Naive thymus-derived CD4-positive, alpha-beta T cell (primary cell): ENCODE measurements at places on chromosomes 2 and 18.
A peak's percentile ranks its signal among the peaks of the same experiment; 100 is the strongest.

DNA sequence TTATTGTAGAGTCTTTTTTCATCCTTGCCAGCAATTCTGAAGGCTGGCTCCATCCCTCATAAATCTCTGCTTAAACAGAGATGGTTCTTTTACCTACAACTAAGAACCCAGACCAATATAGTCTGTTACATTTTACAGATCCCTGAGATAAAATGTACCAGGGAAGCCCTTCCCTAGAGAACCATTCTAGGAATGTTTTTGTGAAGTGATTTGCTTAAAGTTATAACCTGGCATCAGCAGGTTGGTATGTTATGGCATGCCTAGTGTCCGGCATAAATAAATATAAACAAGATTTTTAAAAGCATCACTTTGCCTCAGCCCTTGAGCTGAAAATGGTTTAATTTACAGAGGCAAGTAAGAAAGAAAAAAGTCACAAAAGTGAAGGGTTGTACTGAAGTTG is 18.5 kb upstream of the NPAS2 start:
- DNase-seq: no peak

- no peak for DNase-seq
These were observed 120.5 kb downstream of the ZFP36L2 start for GRCh38 chr2:43105586-43106558.

DNA sequence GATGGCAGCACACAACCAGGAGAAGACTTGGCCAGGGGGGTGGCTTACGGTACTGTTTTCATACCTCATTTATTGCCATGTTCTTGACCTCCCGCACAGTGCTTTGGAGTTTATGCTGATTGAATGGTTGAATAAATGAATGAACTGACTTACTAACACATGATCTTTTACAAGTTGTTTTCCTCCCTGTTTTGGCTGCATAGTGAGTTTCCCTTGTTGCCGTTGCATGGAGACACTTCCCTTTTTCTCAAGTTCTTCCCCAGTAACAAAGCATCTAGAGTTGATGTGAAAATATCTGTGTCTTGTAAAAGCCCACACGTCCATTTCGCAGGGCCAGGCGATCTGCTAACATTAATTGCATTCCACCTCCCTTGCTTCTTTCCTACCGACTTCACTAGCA is 35.7 kb upstream of the RAB1A start:
- DNase-seq: no peak

- no peak for DNase-seq
These were observed 20.4 kb downstream of the MBP start for GRCh38 chr18:77111951-77112746.

DNA sequence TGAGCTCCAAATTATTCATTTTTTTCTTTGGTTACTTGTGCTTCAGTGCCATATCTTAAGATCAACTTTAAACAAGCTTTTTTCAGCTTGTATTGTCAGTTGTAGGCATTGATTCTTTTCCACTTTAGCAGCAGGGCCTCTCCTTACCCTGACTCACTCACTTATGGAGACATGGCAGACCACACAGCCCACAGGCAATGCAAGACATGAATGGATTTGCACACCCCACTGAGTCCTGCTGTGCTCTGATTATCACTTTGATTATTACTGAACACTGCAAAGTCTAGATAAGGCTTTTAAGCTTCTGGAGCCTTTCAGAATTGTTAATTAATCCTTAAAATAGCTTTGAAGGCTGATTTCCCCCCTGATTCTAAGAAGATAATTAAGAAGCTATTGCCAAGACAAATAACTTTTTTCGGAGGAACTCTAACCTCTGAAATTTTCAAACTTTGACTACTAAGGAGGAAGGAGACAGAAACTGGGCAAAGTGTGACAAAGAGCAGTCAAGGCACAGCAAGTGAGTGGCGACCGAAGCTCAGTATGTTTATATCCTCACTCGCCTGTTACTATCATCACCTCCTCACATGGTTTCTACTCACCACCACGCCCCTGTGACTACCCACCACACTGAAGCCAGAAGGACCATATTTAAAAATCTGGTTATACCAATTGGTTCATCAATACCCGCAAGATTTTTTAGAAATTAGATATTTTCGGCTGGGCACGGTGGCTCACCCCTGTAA is 43.3 kb downstream of the CACNB4 start:
- DNase-seq: no peak

- no peak for DNase-seq
These were observed 92.2 kb upstream of the ITGB6 start for GRCh38 chr2:160292225-160292624.

GRCh38 chr2:57180042-57180567 is 866.5 kb upstream of the VRK2 start:
- no peak for DNase-seq

DNA sequence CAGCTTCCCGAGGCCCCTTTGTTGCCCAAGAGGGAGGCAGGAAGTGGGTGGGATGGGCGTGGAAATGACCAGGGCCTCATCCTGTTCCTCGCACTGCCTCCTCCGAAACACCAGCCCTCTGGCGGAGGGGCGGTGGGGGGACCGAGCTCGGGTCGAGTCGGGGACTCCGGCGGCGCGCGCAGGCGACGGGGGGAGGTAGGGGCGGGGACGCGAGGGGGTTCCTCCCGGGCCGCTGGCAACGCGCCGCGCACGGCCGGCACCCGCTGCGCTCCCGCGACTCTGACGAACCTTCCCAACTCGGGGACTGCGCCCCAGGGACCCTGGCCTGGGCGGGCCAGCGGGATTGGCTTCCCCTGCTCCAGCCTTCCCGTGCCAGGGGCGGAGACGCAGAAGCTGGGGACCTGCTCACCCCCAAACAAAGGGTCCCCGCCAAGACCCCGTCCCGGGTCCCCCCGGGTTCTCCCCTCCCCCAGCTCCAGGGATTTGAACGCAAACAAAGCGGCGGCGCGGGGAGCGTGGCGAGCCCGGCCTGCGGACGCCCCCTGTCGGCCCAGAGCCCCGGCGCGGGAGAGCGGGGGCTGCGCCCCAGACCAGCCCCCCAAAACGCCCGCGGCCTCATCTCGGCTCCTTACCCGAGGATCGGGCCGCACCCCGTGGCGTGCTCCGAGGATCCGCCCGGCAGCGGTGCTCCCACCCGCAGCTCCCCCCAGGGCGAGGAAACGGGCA is 1.2 kb downstream of the SEMA4C start:
- DNase-seq: peak; percentile 71

DNA sequence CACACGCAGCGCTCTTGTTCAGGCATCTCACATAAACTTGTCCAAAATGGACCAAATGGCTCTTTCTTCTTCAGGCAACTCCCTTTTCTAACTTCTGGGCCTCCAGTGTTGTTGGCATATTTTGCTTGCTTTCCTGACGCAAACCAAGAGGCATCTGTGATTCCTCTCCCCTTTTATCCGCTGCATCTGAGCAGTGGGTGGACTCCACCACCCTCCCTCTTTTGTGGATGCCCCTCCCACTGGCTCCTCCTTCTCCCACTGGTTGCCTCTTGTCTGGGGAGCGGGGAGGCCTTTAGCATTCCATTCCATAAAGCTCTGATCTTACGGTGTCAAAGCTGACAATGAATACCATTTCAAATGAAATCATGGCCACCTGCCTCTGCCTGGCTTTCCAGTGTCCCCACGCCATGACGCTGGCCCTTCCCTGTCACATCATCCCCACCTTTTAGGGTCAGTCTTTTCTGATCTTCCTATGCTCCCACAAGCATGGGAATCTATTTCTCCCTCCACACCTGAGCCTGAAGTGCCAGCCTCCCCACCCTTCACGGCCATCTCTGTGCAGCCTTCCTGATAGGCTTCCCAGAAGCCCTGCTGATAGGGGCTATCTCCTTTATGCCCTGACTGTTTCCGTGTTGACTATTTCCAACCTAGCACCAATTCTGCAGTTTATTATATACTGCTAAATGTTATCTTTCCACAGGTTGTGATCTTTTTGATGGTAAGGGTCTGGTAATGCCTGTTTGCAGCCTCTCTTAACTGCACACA is 51.5 kb downstream of the RPL37A start:
- DNase-seq: no peak

DNA sequence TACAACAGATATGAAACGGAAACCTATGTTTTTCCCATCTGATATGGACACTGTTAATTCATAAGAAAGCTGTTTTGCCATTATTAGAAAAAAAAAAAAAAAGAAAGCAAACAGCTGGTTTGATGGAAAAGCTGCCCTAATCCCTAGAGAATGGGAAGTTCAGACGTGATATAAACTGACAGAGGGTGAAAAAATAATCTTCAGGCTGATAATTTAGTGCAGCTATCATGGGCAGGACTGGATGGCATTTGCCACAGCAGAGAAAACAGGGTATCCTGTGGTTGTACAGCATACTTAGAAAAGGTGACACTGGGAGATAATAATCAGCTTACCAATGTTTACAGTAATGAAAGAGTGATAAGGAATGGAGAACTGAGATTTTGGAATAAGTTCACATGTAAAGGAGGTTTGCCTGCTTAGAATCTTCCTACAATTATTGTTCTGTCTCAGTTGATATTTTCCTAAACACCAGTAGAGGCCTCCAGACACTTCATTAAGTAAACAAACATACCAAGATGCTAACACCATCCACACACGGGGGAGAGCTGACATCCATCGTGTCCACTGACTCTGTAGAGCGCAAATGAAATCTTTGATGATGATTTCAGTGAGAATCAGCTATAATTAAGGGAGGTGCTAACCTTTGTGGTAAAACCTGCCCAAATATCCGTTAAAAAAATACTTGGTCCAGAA is 211.6 kb upstream of the MMADHC start:
- DNase-seq: no peak

GRCh38 chr2:28032816-28033215 is 142.3 kb downstream of the BABAM2 start:
- no peak for DNase-seq

DNA sequence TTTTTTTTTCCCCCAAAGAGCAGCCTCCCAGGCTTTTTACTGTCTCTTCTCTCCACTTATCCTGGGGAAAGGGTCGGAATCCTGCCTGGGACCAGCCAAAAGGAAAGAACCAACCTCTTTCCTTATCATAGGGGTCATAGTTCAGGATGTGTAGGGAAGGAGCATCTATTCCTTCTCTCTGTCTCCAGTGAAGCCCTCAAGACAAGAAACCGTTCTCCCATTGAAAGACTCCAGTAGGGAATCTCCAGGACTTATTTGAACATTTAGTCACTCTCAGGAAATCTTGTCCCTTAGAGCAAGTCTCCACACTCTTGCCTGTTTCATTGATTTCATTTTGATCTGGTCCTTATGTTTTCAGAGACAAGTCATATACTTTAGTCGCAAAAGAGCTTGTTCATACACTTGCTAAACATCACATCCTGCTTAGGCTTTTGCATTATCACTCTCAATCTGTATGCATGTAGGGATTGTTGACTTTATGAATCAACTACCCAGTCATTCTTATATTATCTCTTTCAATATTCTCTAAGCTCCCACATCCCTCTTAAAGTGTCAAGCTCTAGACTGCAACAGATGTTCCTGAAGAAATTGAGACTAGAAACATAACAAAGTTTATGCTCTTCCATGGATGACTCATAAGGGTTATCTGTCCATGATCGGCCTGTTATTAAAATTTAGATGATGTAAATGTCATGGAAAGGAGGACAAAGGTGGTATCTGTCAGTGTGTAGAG is 116.2 kb upstream of the ST6GAL2 start:
- no peak for DNase-seq

GRCh38 chr2:189153619-189154018 is 25.9 kb downstream of the COL5A2 start:
- DNase-seq: no peak

- no peak for DNase-seq
These were observed 131.6 kb upstream of the DOCK10 start for GRCh38 chr2:225173909-225174308.

DNA sequence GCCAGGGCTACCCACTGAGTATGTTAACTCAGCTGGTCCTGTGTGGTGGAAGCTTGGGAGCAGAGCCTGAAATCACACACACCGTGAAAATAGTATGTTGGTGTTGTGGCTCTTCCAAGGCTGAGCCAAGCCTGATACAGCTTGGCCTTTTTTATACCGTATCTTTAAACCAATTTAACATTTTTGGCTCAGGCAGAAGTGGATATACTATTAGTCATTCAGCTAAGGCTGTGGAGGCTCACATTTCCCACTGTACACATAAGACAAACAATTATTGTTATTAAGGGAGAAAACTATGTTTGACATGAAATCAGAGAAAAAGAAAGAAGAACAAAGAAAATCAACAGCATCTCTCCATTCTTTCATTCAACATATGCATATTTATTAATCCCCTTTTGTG is 159.0 kb downstream of the BCL11A start:
- no peak for DNase-seq

- DNase-seq: no peak
These were observed 24.7 kb upstream of the ARL4C start for GRCh38 chr2:234521536-234521935.

GRCh38 chr2:88350331-88351248 is 101.9 kb downstream of the FOXI3 start:
- peak; percentile 15 for DNase-seq

- DNase-seq: no peak
These were observed 422.7 kb upstream of the FSHR start for GRCh38 chr2:49577041-49577440.

DNA sequence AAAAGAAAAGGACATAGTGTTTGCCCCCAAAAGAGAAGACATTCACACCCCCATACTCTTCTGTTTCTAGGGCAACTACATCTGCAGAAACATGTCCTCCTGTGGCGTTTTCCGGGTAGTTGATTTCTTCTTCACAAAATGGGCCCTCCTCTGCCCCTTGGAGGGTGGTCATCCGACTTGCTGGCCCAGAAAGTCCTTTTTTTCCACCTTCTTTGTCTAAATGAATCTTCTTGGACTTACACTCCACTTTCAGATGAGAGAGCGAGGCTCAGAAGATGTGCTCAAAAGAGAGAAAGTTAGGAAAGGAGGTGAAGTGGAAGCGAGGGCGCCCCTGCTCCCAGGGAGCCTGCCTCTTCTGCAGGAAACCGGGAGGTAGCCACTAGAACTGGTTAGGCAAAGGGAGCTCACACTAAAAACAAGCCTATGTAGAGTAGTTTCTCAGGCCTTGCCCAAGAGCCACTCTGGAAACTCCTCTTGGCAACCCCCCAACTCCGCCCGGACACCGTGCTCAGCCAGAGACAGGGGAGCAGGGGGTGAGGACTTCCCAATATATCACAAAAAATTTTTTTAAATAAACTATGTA is 10.2 kb upstream of the SIX3 start:
- DNase-seq: no peak

DNA sequence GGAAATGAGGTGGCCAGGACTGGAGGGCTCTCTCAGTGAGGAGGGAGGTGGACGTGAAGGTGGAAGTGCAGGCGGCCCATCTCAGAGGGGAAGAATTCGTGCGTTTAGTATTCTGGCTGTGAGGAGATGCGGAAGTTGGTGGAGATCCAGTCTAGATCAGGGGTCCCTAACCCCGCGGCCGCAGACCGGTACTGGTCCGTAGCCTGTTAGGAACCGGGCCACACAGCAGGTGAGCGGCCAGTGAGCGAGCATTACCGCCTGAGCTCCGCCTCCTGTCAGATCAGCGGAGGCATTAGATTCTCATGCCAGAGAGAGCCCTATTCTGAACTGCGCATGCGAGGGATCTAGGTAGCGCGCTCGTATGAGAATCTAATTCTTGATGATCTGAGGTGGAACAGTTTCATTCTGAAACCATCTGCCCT is 1.6 kb upstream of the FHOD3 start:
- no peak for DNase-seq
